ENCODE measurements at places on chromosomes 12 and 14.
A peak's percentile ranks its signal among the peaks of the same experiment; 100 is the strongest.

GRCh38 chr14:65949711-65950516, 536.3 kb upstream of the CCDC196 start:
- DNase-seq = no peak

DNA sequence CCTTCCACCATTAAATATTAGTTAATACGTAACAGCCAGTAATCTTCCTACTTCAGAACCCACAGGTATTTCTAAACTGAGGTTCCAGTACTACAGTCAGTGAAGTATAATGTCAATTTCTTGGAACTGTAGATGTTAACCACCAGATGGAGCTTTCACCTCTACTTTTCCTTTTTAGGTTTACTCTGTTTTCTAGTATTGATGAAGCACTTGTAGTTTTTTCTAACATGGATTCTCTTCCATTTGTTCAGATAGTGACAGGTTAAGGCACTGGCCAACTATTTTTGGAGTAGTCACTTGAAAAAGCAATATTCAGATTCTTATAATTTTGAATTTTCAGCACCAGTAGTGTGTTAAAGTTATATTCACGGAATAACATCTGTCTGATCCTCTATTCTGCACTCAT, 4.6 kb upstream of the SEC23A start:
- DNase-seq = peak; percentile 5

DNA sequence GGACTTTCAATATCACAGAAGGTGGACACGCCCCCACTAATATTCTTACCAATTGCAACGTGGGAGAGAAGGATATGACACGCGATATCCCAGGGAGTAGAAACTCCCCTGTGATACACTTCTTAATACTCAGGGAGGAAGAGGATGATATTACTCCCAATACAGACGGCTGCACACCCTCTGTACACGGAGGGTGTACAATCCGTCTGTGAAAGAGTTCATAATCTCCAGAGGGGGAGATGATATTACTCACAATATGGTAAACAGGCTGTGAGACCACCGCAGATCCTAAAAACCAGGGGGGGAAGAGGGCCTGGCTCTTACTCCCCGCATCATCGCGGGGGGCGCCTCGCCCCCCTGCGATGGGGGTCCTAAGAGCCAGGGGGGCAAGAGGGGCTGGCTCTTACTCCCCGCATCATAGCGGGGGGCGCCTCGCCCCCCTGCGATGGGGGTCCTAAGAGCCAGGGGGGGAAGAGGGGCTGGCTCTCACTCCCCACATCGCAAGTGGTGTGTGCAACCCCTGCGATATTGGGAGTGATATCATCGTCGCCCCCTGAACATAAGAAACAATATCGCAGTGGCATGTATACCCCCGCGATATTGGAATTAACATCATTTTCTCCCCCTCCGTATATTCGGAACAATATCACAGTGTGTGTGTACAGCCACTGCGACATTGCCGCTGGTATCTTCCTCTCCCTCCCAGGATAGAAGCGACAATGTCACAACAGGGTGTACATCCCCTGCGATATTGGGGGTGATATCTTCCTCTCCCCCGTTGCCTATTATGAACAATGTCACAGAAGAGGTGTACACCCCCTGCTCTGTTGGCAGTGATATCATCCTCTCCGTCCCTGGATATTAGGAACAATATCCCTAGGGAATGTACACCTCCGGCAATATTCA, 8.9 kb upstream of the CLEC6A start:
- no peak for DNase-seq

GRCh38 chr14:103061482-103061976, 4.2 kb upstream of the CDC42BPB start:
- no peak for DNase-seq

DNA sequence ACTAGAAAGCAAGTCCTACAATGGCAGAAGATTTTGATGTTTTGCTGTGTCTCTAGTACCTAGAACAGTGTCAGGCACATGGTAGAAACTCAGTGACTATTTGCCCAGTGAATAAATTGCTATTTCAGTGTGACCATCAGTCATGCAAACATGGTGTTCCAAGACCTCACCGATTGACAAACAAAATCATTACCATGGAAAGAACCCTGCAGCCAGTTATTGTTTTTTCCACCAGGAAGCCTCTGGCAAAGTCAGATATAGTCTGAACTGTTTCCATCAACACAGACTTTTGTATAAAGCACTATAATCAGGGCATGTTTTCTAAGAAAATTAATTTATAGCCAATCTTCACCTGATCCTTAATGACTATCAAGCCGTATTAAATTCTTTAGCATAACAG, 97.3 kb upstream of the RASSF8 start:
- no peak for DNase-seq

DNA sequence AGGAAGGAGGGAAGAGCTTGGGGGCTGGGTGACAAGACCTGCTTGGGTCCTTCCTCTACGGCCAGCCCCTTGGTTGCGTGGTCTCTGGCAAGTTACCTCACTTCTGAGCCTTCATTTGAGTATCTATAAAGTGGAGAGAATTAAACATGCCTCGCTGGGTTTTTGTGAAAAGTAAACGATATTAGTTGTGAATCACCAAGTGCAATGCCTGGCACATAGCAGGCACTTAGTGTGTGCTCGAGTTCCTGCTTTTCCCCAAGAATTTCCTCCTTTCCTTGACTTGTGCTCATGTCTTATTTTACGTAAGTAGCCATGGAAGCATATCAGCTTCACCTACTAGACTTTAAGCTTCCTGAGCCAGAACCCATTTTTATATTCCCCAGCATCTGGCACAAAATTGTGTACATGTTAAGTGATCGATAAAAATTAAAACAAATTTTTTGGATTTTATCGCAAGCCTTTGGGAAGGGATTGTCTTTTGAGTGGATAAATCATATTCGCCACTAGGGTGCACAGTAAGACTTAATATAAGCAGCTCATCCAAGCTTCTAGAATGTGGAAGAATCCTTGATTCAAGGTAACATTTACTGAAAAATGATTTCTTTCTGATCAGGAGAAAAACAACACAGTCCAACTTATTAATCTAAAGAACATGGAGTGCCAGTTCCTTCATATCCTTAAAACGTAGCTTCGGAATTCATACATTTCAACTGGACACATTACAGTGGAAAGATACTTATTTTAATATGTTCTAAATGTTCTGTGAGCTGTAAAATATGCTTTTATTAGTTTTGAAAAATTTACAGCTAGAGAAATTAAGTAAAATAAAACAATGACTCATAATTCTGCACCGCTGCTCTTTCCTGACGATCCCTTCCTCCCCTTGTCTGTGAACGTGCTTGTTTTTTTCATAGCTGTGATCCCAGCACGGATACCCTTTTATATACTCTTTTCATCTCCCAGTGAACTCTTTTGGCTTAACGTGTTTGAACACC, 62.0 kb downstream of the SLC25A47 start:
- DNase-seq = peak; percentile 43

DNA sequence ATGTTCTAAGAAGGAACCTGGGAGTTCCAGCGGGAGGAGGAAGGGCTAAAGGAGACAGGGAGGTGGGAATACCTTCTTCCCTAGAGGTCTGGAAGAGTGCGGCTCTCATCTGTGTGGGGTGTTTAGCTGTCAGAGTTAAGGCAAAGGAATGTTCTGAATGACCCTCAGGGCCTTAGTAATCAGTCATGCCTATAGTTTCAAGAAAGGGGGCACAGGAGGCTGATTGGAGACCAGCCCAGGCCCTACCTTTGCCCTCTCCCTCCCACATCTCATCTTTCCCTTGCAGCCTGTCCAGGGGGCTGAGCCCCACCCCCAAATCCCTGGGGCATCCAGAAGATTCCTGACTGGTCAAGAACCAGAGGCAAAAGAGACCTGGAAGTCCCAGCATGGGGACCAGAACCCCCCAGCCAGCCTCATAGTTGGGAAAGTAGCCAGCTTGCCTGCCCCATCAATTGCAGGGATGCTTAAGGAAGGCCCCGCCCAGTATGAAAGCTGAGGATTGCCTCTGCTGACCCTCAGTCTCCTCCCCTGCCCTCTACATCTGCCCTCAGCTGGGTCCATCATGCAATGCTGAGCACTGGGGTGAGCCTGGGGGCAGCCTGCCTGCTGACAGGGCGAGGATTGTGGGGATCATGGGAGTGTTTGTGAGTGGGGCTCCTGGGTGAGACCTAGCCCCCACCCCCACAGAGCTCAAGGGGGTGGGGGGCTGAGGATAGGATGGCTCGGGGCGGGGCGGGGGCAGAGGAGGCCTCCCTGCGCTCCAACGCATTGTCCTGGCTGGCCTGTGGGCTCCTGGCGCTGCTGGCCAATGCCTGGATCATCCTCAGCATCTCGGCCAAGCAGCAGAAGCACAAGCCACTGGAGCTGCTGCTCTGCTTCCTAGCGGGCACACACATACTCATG, 1.8 kb downstream of the GPR162 start:
- no peak for DNase-seq

- DNase-seq = no peak
These were observed 102.1 kb downstream of the DENND5B start for GRCh38 chr12:31488737-31489338.

- no peak for DNase-seq
These were observed 315.8 kb upstream of the DDHD1 start for GRCh38 chr14:53468876-53469275.

GRCh38 chr14:77924141-77924948, 124.4 kb downstream of the ADCK1 start:
- no peak for DNase-seq

DNA sequence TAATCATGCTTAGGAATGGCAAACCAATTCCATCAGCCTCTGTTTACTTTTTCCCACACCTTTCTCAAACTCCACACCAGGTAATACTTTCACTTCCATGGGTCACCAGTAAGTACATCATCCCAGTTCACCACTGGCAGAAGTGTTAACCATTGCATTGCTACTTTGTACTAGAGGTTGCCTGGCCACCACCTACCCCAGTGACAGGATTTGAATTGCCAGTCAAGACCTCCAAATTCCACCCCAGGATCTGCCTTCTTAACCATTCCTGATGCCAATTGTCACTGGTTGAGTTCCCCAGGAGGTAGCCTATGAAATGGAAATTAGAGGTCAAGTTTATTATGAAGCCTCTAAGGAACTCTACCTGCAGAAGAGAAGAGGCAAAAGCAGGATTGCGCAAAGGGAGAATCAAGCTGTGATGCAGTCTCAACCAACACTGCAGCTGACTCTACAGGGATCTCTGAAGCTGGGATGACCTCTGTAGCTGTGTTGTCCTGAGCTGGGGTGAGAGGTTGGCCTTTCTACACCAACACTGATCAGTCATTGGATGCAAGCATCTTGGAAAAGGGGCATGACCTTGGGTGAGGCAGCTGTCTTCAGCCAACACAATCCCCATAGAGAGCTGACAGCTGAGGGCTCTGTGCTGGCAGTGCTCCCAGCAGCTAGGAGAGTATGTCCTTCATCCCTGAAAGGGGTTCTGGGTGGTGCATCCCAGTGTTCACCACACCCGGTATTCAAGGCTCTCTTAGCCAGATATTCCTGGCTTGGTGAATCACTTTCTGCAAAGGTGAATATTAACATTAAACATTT, 37.0 kb upstream of the HMGA2 start:
- DNase-seq = no peak

DNA sequence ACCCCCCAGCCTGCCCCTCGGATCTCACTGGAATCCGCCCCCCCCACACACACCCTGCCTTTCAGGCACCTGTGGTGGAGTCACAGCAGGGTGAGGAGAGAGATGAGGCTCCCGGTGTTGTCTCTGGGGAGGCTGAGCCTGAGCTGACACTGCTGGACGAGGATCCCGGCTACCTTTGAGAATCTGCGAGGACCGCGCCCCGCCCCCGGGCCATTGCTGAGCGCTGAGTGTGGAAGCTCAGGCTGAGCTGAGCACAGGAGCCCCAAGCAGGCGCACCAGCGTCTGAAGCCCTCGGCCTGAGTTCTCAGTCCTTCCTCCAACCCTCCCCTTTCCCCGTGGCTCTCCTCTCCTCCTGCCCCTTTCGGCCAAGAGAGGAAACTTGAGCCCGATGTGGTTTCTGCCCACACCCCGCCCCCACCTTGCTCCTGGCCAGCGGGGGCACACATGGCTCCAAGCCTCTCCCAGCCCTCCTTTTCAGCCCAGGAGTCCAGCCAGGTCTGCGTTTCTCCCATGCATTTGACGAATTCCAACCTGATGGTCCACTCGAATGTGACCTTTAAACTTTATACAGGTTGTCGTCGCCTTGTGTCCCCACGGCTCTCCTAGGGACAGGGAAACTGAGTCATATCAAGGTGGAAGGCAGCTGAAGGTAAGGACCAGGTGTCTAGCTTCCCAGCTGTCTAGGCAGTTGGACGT, at the start of gene NFE2:
Gene NFE2, minus strand, starts transcription at position 284 of the 696 bp plus-strand sequence. CDS start 5,767 bp downstream, outside the sequence.
- peak; percentile 52 for DNase-seq

- DNase-seq = no peak
These were observed 56.2 kb upstream of the NID2 start for GRCh38 chr14:52124791-52125684.

DNA sequence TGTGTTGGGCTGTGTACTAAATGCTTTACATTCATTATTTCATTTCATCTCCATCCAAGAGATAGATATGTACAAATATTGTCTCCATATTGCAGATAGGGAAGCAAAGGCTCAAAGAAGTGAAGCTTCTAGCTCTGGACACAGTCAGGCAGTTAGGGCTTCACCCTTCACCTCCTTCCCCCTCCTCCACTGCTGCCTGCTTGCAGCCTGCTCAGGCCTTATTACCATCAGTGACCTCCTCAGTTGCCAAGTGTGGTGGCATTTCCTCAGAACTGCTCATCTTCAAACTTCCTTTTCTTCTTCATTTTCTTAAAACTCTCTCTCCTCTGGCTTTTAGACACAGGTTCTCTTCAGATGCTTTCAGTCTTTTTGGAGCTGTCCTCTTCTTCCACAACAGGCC, 4.7 kb upstream of the GPATCH2L start:
- DNase-seq = peak; percentile 20

GRCh38 chr14:72439707-72440106, 454.2 kb downstream of the DPF3 start:
- no peak for DNase-seq

GRCh38 chr14:54807428-54807827, 95.2 kb downstream of the GCH1 start:
- DNase-seq = no peak

DNA sequence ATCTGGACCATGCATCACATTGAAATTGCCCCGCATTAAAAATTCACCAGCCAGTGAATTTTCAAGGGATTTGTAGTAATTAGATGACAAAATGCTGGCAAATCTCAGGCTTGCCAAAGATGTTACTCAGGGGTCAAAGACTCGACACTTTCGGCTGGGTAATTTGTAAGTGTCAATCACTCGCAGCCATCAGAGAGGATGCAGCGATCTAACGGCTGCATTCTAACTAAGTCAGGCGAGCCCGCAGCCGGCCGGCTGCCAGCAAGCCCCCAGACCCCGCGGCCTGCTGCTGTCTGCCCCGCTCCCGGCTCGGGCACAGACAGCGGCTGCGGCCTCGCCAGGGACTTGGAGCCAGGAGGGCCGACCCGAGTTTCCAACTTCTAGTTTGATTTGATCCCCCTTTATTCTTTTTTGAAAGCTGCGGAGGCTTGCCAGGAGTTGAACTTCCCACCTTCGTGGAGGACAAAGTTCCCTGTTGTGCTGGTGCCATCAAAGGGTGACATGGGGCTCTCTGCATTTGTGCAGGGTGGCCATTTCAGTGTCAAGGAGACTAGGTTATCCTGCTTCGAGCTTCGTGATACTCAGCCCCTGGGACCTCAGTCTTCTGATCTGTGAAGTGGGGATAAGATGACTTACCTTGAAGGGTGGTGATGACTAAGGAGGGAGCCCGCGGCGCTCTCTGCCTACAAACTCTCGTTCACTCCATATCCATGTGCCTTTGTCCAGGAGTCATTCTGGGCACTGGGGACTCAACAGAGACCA, 169.9 kb downstream of the RBM19 start:
- no peak for DNase-seq

Data from inflammatory macrophage treated with lipopolysaccharide for 4 hours (primary cell).